ENCODE measurements at places on chromosomes 16 and 17.

DNA sequence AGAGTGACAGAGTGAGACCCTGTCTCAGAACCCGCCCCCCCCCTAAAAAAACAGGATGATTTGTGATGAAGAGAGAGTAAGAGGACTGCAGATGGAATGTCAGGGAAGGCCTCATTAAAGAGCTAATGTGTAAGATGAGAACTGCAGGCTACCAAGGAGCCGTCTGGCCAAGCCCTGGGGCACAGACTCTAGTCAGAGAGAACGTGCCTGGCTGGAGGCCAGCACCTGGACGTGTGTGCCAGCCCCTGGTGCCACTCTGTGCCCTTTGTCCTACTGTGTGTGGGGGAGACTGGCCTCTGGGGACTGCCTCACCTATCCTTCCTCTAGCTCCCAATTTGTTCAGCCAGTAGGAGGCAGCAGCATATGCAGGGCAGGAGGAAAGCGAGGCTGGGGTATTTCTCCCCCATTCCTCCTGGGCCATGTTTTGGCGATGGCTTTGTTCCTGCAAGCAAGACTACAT lies 37.1 kb downstream of the KNOP1 start:
- peak; percentile 78 for DNase-seq

DNA sequence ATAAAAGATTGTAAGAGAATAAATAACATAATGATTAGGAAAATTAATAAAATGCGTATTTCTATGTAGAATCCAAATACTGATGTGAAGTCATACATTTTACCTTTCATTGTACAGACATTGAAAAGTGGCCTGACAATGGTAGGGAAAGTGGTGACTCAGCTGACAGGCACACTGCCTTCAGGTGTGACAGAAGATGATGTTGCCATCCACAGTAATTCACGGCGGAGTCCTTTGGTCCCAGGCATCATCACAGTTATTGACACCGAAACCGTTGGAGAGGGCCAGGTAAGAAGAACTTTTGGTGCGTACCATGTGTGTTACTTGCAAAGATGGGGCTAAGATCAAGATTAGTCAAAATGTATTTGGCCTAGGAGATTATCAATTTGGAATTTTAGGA lies 232.8 kb downstream of the BCAS3 start:
- no peak for DNase-seq

GRCh38 chr16:68636064-68636560 lies 9.0 kb upstream of the CDH3 start:
- DNase-seq: no peak

GRCh38 chr17:73510981-73511718 lies 133.1 kb downstream of the SDK2 start:
- no peak for DNase-seq

- DNase-seq: no peak
Observed at GRCh38 chr16:15749371-15749770, 99.3 kb downstream of the NDE1 start.

GRCh38 chr17:20314834-20315233 lies 152.5 kb downstream of the LGALS9B start:
- no peak for DNase-seq

GRCh38 chr16:9000664-9001063 lies 37.0 kb upstream of the USP7 start:
- DNase-seq: no peak

DNA sequence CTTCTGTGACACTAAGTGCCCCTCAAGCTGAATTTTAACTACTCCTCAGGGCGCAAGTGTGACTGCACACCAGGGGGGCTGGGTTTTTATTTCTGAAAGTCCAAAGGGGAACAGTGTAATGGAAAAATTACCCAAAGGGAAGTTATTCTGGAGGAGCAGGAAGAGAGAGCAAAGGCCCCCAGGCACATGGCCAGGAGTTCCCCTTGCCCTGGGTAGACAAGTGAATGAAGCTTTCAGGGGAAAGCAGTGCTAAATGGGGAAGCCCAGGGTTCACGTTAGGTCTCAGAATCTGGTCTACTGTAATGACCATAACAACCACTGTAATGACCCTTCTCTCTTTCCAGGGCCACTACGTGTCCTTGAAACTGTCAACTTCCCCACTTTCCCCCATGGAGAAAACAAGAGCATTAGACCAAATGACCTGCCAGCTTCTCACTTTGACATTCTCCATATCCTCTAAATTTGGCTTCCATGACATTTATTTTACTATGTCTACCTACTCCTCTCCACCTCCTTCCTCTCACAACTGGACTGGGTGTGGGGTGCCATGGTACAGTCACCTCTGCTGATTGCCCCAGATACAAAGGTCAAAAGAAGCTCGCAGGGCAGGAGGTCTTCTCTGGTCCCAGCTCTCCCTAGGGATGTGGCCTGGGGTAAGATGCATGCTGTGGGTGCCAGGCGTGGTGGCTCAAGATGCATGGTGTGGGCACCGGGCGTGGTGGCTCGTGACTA lies 34.1 kb upstream of the MMP2 start:
- no peak for DNase-seq

- no peak for DNase-seq
Observed at GRCh38 chr16:27481282-27481934, 68.3 kb downstream of the GTF3C1 start.

DNA sequence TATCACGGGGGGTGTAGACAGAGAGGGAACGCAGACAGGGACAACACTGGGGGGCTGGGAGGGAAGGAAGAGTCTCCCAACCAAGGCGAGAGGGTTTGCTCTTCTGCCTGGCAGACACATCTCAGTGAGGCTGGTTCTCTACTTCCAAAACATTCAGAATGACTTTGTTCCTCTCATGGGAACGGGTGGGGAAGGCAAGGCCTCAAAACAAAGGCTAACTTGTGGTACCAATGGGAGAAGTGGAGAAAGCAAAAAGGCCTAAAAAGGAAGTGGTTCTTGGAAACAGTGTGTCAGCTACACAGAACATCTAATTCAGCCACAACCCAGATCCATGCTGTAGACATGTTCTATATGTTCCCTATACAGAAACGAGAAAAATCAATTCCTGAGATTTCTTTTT lies 7.5 kb downstream of the FLOT2 start:
- DNase-seq: no peak

GRCh38 chr16:85056211-85056748 lies 28.7 kb downstream of the KIAA0513 start:
- no peak for DNase-seq

- no peak for DNase-seq
Observed at GRCh38 chr17:19752216-19753050, 4.3 kb upstream of the ALDH3A1 start.

DNA sequence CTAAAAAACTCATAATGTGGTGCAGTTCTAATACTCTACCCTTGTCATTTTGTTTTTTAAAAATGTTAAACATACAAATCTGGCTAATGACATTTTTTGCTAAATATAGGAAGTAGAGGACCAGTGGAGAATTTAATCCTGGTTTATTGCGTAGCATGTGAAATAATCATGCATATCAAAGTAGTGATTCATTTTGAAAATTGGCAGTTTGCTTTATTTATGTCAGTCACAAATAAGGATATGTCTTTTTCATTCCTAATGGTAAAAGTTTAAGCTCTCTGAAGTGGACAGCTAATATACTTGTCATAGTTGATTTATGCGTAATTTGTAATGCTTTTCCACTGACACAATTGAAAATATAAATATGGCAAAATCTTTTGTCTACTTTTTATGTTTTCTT lies 224.2 kb downstream of the BCAS3 start:
- DNase-seq: no peak

DNA sequence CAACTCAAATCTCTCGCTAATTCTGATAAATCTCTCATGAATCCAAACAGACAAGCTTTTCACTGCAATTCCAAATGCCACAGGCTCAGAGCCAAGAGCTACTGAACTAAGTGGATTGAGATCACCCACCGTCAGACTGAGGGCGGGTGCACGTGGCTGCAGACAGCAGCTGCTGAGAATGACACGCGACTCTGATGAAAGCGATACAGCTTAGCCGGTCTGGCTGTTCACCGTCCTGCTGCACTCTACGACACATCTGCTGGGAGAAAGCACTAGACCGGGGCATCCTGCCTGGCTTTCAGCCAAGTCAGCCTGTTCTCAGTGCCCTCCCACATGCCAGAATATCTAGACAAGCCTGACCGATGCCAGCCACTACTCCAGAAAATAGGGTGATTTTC lies 42.6 kb downstream of the KLHDC4 start:
- peak; percentile 98 for DNase-seq

- DNase-seq: no peak
Observed at GRCh38 chr17:14330492-14330962, 29.6 kb downstream of the HS3ST3B1 start.

- no peak for DNase-seq
Observed at GRCh38 chr17:57631871-57632270, 113.2 kb downstream of the CCDC182 start.

- DNase-seq: no peak
Observed at GRCh38 chr17:38705523-38705802, 390 bp downstream of the MLLT6 start.

DNA sequence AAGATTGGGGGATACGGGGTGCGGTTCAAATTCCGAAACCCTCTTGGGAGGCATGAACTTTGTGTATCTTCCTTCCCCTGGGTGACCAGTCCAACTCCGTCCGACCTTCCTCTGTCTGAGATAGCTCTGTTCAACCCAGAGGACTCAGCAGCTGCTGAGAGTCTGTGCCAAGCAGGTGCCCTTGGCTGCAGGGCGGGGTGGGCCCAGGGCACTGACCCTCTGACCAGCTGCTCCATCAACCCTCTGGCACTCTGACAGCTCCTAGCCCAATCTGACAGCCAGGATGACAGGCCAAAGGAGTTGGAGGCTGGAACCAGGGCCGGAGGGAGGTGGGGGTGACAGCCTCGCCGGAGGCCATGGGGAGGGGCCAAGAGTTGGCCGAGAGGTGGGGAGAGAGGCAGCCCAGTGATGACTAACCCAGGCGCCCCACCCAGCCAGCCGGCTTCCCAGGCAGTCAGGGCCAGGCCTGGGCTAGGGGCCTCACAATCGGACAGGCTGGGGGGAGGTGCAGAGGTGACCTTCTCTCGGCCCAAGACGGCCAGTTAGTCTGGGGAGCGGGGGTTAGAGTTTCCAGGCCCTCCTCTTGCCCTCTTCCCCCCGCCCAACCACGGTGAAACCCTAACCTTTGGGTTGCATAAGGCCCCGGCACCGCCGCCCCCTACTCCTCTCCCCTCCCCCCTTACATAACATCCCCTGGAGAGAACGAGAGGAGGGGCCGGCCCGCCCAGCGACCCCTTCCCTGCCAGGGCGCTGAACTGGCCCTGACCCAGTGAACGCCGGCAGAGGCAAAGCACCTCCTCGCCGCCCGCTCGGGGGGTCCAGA lies 5.0 kb upstream of the TLCD2 start:
- no peak for DNase-seq

DNA sequence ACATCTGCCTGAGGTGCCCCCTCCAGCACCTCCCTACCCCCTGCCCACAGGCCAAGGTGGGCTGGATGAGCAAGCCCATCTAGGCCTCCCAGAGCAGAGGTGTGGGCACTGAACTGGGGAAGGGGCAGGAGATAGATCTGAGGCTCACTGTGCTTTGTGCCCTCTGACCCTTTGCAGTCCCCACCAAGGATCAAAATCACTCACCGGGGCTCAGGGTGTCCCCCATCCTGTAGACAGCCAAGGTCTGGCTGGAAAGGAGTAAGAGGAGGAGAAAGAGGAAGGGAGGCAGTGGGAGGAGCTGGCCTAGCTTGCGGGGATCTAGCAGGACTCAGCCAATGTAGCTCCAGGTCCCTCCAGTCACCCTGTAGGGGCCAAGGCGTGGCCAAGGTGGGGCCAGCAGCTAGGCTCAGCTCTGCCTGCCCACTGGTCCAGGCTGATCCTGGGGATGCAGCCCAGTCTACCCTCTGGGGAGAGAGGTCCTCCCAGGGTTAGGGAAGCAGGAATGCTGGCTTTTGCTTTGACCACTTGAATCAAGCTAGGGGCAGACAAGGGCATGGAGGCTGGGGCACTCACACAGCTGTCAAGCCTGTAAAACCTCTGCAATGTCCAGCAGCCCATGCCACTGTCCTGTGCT lies 1.8 kb downstream of the SLC12A4 start:
- no peak for DNase-seq

DNA sequence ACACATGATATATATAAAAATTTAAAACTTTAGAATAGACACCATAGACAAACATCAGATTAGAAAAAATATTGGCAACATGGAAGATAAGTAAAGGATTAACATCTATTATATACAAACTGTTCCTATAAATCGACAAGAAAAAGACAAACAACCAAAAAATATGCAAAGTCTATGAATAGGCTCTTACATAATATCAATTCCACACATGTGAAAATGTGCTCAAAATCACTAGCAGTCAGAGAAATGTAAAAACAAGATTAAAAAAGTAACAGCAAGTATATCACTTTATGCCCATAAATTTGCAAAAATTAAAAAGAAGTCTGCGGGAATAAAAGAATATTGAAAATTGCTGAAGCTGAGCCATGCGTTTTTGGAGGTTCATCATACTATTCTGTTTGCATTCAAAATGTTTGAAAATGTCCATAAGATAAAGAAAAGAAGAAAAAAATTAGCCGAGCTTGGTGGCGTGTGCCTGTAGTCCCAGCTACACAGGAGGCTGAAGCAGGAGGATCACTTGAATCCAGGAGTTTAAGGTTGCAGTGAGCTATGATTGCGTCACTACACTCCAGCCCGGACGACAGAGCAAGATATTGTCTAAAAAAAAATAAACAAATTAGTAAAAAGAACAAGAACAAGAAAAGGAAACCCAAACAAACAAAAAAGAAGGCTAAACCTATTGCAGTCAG lies 11.2 kb upstream of the ERN2 start:
- no peak for DNase-seq

GRCh38 chr16:8908810-8909468 lies 26.8 kb downstream of the LITAFD start:
- no peak for DNase-seq

GRCh38 chr16:11160676-11161115 lies 95.3 kb downstream of the SOCS1 start:
- DNase-seq: no peak

DNA sequence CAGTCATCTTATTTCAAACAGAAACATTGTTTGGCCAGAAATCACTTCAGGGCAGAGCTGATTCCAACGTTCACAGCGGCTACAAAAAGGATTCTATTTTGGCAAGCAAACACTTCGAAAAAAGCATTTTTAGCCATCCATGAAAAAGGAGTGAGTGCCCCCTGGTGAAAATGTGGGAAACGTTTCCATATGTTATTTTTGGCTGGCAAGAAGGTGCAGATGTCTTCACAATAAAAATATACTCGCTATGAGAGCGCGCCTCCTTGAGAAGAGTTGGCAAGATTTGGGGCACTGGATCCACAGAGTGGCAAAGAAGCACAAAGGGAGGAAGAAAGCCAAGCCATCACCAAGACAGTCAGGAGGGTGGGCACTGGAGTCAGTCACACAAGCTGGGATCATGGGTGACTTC lies 191.1 kb downstream of the CHD9NB start:
- DNase-seq: peak; percentile 89

- DNase-seq: peak; percentile 95
Observed at GRCh38 chr16:19771796-19772195, 53.7 kb downstream of the IQCK start.

- DNase-seq: no peak
Observed at GRCh38 chr16:89610108-89610453, 3.4 kb upstream of the DPEP1 start.

GRCh38 chr16:7304958-7305357 lies 27.7 kb upstream of the RBFOX1 start:
- DNase-seq: no peak
